Stimulated activated CD8-positive, alpha-beta memory T cell treated with anti-CD3 and anti-CD28 coated beads, Interleukin-4, amount 100 ng/mL, for 4 hours (primary cell): ENCODE measurements at places on chromosomes 1 and 21.

GRCh38 chr21:27582948-27583430 is 616.1 kb upstream of the ADAMTS5 start:
- DNase-seq, result no peak

DNA sequence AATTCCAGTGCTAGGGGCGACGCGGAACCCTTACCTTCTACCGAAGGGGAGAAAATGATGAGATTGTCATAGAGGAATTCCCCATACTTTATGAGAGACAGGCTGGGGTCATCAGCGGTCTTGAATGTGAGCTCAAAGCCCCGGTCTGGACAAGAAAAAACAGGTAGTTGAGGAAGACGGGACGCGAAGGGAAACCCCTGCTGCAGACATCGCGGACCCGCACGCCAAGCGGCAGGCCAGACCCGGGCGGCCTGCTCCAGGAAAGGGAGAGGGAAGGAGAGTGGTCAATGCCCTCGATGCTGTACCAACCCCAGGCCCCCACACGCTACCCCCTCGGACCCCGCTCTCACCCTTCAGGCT is 342 bp downstream of the DDOST start:
- no peak for DNase-seq

DNA sequence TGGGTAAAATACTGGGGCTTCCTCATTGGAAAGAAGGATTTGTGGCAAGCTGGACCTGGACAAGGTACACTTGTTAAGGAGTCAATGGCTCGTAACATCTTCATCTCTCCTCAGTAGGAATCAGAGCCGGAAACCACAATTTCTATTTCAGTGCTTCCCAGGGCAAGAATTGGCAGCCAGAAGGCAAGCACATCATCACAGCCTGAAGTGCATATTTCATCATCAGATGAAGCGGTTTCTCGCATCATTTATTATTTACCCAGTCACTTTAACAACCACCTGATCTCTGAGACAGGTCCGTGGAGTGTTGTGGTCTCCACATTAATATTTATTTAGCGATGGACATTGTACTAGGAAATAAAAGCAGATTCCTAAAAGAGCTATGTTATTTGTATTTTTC is 55.0 kb downstream of the KCNJ15 start:
- no peak for DNase-seq

DNA sequence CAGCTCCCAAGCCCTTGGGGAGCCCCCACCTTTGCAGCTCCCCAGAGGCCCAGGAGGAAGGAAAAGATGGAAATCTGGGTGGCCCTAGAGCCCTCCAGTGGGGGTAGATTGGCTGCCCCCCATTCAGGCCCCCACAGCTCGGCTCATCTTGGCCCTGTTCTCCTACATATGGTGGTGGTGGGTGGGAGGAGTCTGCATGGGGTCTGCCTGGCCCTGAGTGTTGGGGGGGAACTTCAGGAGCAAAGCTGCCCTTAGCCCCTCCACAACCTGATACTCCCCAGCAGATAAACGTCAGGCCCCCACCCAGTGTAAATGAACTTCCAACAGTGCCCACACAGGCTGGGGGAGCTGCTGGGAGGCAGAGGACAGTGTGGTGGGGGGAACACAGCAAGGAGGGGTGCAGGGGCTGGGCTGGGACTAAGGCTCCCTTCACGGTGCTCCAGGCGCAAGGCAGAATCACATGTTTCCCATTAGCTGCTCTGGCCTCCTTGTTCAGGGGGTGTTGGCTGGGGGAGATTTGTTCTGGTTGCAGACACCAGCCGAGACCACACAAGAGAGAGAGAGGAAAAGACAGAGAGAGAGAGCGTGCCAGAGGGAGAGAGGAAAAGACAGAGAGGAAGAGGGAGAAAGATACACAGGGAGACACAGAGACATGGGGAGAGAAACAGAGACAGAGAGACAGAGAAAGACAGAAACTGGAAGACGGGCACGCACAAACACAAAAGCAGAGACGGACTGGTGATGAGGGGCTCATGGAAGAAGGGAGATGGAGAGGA is 42.6 kb downstream of the AHDC1 start:
- no peak for DNase-seq

DNA sequence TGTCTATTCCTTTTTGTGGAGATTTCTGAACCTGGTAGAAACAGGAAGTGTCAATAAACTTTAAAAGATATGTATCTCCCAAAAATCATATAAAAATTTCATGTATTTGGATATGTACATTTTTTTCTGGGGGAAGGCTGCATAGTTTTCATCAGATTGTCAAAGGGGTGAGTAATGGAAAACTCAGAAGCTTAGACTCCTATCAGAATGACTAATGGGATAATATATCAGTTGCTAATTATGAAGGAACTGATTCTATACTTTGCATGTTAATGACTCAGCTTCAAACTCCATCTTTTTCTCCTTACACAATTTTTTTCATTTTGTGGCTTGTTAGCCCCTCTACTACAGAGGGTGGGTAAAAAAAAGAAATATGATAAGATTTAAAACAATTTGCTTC is 55.9 kb downstream of the GON4L start:
- DNase-seq, result no peak

DNA sequence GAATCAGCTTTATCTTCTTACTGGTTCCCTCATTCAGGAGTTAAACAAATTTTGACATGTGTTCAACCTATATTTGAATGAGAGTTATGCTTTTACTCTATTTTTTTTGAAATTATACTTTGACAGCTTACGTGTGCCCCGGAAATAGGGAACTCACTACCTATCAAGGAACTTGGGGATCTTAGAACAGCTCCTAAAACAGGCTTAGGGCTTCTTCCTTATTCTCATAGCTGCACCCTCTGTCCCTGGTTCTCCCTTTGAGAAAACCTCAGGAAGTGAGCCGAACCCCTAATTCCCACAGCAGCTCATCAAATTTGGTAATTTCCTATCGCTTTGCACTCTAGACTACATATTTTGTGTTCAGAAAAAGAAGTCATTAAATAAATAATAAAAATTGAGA is 81.2 kb upstream of the RUNX3 start:
- no peak for DNase-seq

DNA sequence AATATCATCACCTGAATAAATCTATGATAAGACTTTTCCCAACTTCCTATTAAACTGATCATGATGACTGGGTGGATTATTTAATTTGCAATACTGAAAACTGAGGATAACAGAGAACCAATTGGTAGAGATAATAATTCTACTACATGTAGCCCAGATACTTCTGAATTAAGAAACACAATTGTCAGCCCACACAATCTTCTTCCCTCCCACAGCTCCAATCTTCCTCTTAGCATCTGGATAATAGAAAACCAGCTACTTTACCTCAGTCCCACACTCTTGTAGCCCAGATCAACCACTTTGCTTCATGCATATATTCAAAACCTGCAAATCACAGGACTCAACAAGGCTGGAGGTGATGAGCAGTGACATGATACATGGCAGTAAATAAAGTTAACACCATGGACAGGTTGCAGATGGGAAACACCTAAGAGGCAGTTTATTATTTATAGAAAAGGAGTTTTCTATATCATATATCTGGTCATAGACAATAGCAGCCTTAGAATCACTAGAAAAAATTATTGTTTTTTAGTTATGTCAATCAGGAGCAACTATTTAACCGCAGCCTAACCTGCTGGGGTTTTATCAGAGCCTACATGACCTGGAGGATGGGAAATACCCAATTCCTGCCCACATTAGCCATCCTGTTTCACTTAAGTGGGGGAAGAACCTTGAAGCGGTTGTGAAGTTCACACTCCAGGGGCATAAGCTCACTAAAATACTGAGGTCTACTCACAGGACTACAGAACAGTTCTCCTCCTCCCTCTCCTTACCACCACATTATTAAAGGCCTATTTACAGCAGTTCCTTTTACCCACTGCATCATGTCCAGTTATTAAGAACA is 16.7 kb downstream of the FRRS1 start:
- no peak for DNase-seq

- no peak for DNase-seq
These were observed 69.2 kb downstream of the FASLG start for GRCh38 chr1:172727956-172728603.

- no peak for DNase-seq
These were observed 7.8 kb upstream of the CPLANE2 start for GRCh38 chr1:16244650-16245285.

- DNase-seq, result no peak
These were observed 16.9 kb downstream of the CAPN9 start for GRCh38 chr1:230763927-230764591.

GRCh38 chr1:220119043-220119512 is 25.1 kb downstream of the IARS2 start:
- DNase-seq, result no peak

DNA sequence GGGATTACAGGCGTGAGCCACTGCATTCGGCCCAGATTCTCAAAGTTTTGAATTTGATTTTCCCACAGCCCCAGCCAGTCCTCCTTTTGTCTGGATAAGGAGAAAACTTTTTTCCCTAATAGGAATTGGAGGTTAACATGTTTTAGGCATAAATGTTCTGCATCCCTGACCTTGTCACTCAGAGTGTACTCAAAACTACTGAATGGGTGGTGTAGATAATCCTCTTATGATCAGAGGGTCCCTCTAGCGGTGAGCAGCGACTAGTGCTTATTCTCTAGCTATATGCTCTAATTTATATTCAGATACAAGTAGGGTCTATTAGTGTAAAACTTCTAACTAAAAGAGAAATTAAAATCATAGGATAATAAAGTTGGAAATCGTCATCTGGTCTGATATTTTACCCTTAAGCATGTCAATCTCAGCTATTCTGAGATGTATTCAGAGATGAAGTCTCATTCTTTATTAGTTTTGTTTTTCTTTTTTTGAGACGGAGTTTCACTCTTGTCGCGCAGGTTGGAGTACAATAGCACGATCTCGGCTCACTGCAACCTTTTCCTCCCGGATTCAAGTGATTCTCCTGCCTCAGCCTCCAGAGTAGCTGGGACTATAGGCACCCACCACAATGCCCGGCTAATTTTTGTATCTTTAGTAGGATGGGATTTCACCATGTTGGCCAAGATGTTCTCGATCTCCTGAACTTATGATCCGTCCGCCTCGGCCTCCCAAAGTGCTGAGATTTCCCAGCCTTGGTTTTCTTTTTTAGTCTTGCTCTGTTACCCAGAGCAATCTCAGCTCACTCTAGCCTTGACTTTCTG is 2.7 kb upstream of the PSMD4 start:
- DNase-seq, result peak; percentile 34

GRCh38 chr1:203467550-203467921 is 8.1 kb upstream of the PRELP start:
- no peak for DNase-seq

- DNase-seq, result no peak
These were observed 338 bp upstream of the TOR1AIP1 start for GRCh38 chr1:179881642-179882252.

DNA sequence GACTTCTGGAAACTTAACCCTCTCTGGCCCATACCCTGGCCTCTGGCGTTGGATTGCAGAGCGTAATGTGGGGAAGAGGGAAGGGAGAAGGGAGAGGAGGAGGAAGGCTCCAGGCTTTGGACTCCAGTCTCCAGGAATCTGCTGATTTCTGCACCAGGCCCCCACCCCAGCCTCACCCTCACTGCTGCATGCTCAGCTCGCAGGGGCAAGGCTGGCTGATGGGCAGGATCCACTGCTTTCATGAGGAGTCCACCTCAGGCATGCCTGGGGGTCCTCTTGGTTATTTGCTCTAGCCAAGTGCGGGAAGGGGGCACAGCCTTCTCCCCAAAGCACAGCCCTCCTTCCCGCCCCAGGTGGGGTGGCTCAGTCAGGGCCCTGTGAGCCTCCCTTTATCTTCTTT is 3.7 kb downstream of the OLFML3 start:
- no peak for DNase-seq

- DNase-seq, result no peak
These were observed 22.4 kb upstream of the POU3F1 start for GRCh38 chr1:38068980-38069340.

GRCh38 chr1:169933984-169934725 is 40.5 kb upstream of the SCYL3 start:
- no peak for DNase-seq

GRCh38 chr1:159012495-159012894 is 2.8 kb downstream of the IFI16 start:
- DNase-seq, result no peak

DNA sequence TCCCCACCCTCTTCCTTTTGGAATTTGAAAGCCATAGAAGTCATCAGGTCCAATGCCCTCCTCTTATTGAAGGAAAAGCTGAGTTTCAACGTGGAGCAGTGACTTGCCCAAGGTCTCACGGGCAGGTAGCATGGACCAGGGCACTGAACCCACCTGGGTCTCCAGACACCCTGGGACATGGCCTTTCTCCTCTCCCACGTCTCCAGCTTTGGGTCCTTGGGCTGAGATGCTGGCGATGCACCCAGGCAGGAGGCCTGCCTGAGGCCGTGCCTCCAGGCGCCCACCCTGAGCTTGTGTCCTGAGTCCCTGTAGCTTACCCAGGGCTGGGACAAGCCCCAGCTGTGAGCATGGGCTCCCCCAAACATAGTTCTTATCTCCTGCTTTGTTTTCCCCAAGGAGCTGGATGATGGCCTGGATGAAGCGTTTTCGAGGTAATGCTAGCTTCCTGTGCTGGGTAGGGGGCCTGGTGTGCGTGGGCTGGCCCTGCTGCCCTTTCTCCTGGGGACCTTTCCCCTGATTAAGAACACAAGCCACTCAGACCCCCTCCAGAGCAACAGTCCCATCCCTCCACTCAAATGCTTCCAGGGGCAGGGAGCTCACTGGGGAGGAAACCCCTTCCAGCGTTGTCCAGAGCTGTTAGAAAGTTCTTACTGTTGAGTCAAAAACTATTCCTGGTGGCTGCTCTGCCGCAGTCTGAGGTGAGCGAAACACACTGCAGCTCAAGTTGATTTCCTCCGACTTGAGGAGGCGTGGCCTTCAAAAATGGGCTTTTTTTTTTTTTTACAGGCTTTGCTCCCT is 21.6 kb downstream of the LDLRAP1 start:
- no peak for DNase-seq

- no peak for DNase-seq
These were observed 262.9 kb downstream of the OMA1 start for GRCh38 chr1:58283388-58284224.

DNA sequence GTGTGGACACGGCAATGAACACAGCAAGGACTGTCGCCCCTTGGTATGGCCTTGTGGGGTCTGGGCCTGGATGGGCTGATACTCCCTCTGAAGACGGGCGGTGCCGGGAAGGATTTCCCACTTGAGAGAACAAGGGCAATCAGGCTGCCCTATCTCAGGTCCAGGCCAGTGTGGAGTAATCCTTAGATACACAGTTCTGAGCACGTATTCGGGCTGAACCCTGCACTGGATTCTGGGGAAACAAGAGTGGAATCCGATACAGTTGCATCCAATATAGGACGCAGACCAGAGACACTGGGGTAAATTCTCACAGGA is 177.7 kb downstream of the TRABD2B start:
- DNase-seq, result no peak

DNA sequence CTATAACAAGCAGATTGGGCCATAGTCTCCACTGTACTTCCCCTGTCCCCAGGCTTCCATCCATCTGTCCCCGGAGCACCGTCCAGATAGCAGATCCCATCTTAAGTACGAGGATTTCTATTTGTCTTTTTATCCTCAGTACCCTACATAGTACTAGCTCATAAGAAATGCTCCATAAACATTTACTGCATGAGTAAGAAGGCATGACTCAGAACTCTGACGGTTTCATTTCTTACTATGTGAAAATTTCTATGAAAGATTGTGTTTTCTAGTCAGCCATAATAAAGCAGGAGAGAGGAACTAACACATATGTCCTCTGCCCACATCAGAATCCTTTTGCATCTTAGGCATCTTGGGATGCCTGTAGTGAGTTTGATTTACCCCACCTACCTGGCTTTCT is 49.5 kb downstream of the CHD1L start:
- DNase-seq, result no peak
